ENCODE measurements at places on chromosomes 12 and 14. TPM values are rescaled to one million over a fixed set of nuclear protein-coding genes. Genes with fewer than 3 reads are reported as not detected.

GRCh38 chr12:52587563-52587962, 13.7 kb downstream of the KRT72 start:
- no peak overlapping the region for H3K27ac ChIP-seq
- H3K36me3 ChIP-seq: no peaks in the 10 kb centered on the region
- H3K4me3 ChIP-seq: no peak overlapping the region
- no peaks in the 10 kb centered on the region for H3K4me1 ChIP-seq
- no peaks in the 10 kb centered on the region for H3K27me3 ChIP-seq
- DNase-seq: no peak

PLEKHD1 gene
- 0.76 TPM for total RNA-seq

DNA sequence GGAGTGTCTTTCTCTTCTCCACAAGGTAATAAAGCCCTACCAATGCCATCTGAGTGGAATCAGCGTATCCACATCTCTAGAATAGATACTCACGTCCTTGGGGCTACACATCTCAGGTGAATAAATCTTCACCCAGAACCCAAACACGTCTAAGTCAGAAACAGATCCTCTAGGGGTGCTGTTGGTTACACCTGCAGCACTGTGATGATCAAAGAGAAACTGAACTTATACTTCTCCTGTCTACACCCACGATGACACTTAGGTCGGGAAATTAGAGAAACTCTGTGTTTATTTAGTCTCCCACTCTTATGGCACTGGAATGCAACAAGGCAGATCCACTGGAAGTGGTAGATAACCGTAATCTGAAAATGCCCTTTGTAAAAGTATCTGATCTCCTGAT, 46.2 kb downstream of the WIF1 start:
- H3K27ac ChIP-seq: no peak overlapping the region
- no peak overlapping the region for H3K4me3 ChIP-seq
- no peaks in the 10 kb centered on the region for H3K4me1 ChIP-seq

GRCh38 chr14:95291859-95292542, 27.7 kb downstream of the CLMN start:
- H3K27me3 ChIP-seq: no peaks in the 10 kb centered on the region
- no peaks in the 10 kb centered on the region for H3K4me1 ChIP-seq
- H3K36me3 ChIP-seq: no peaks in the 10 kb centered on the region
- peak; percentile 61 for DNase-seq
- H3K4me3 ChIP-seq: no peak overlapping the region
- peak overlapping the region; percentile 61 for H3K27ac ChIP-seq

DNA sequence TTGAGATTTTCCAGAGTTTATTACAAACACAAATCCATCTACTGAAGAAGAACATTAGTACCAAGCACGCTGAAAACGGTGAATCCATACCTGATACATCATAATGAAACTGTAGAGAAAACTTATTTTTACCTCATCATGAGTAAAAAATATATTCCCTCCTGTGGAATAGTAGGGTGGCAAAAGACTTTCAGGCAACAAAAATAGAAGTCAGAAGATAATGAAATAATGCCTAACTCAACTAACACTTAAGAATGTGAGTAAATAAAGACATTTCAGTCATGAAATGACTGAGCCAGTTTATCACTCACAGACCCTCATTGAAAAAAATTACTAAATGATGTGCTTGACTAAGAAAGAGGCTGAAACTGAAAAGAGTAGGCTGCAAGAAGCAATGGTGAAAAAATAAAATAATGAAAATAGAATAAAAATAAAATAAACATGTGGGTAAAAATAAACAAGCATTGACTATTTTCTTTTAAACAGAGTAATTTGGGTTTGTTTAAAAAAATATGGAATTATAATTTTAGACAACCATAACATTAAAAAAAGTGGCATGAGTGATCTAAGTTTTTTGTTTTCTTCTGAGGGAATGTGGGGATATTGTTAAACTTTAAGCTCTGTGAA, 148.6 kb downstream of the ASCL1 start:
- DNase-seq: no peak
- no peaks in the 10 kb centered on the region for H3K4me1 ChIP-seq
- H3K4me3 ChIP-seq: no peak overlapping the region
- H3K27ac ChIP-seq: no peak overlapping the region
- H3K36me3 ChIP-seq: no peaks in the 10 kb centered on the region
- H3K27me3 ChIP-seq: no peaks in the 10 kb centered on the region

DNA sequence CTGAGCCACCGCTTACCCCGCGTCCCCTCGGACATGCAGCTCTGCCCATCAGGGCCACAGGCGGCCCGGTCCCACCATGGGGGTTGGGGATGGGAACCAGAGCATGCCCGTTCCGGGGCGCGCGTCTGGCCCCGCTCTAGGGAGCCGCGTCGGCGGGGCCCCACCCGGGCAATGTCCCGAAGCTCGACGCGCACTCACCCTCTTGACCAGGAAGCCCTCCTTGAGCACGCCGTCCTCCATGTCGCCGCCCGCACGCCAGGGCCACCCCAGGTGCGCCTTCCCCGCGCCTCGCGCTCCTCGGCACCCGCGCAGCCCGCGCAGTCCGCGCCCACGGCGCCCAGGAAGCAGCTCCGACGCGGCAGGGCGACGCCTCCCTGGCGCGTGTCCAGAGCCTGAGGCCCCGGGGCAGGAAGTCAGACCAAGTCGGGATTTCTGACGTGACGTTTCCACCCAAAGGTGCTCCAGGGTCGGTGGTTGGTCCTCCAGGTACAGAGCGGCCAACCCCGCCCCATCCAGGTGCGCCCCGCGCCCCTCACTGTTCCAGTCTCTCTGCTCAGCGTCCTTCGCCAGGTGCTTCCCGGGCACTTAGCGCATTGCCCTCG, at the start of gene PLEK2:
PLEK2 (minus strand) TSS at position 346 of the 602 bp plus-strand sequence; CDS start at position 240, 106 bp downstream.
- H3K27ac ChIP-seq: no peak within 1 kb of the TSS
- H3K4me3 ChIP-seq: no peak within 1 kb of the TSS
- no peak for DNase-seq
- H3K27me3 ChIP-seq: peaks cover 7% of the 10 kb centered on the region
- no peaks in the 10 kb centered on the region for H3K4me1 ChIP-seq
- H3K36me3 ChIP-seq: no peaks in the 10 kb centered on the region

GRCh38 chr12:662566-663292, 516 bp downstream of the NINJ2 start:
- DNase-seq: no peak
- no peaks in the 10 kb centered on the region for H3K36me3 ChIP-seq
- no peaks in the 10 kb centered on the region for H3K4me1 ChIP-seq
- peak overlapping the region; percentile 76 for H3K27ac ChIP-seq
- H3K4me3 ChIP-seq: peak overlapping the region; percentile 15

- H3K4me1 ChIP-seq: no peaks in the 10 kb centered on the region
- peak overlapping the region; percentile 83 for H3K4me3 ChIP-seq
- H3K36me3 ChIP-seq: no peaks in the 10 kb centered on the region
- DNase-seq: no peak
Measured at GRCh38 chr14:53954551-53955228, 1.9 kb downstream of the BMP4 start.

DNA sequence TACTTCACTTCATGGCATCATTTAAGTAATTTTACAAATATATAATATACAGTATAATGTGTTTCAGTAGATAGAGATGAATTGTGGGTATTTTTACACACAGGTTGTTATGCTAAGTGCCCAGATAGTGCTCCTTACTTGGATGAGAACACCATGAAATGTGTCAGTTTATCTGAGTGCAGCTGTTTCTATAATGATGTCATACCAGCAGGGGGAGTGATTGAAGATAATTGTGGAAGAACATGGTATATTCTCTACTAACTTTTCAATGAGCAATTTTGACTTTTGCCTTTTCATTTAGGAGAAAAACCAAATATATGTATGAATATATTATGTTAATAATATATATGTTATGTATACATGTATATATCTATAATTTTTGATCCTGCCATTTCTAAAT, 221.6 kb downstream of the LRRK2 start:
- H3K27me3 ChIP-seq: no peaks in the 10 kb centered on the region
- no peaks in the 10 kb centered on the region for H3K36me3 ChIP-seq
- no peak overlapping the region for H3K4me3 ChIP-seq
- no peaks in the 10 kb centered on the region for H3K4me1 ChIP-seq
- no peak for DNase-seq

FAM186B gene
- total RNA-seq: not detected

- H3K4me3 ChIP-seq: peak overlapping the region; percentile 35
- peak; percentile 92 for DNase-seq
- H3K27ac ChIP-seq: peak overlapping the region; percentile 98
- no peaks in the 10 kb centered on the region for H3K36me3 ChIP-seq
Measured at GRCh38 chr14:102316743-102317563, 2.6 kb upstream of the ZNF839 start.

TAS2R7 gene
- total RNA-seq: 0.28 TPM

PRMT5 gene
- 78.0 TPM for total RNA-seq

GDF3 gene
- total RNA-seq: not detected

SRRM4 gene
- total RNA-seq: 0.14 TPM

GRCh38 chr14:92660571-92660970, 87.9 kb downstream of the LGMN start:
- H3K27ac ChIP-seq: no peak overlapping the region
- H3K27me3 ChIP-seq: no peaks in the 10 kb centered on the region
- no peaks in the 10 kb centered on the region for H3K36me3 ChIP-seq
- DNase-seq: no peak

GRCh38 chr12:100445081-100445481, 28.6 kb upstream of the NR1H4 start:
- H3K27ac ChIP-seq: no peak overlapping the region
- no peaks in the 10 kb centered on the region for H3K4me1 ChIP-seq
- no peak for DNase-seq

RARG gene
- 65.6 TPM for total RNA-seq

- H3K27ac ChIP-seq: no peak overlapping the region
- H3K4me3 ChIP-seq: no peak overlapping the region
- H3K36me3 ChIP-seq: no peaks in the 10 kb centered on the region
- no peaks in the 10 kb centered on the region for H3K4me1 ChIP-seq
Measured at GRCh38 chr14:63992858-63993257, 140.1 kb downstream of the SYNE2 start.

GRCh38 chr12:99686142-99686541, 38.6 kb downstream of the GARIN6 start:
- H3K36me3 ChIP-seq: no peaks in the 10 kb centered on the region
- DNase-seq: no peak
- H3K27me3 ChIP-seq: no peaks in the 10 kb centered on the region
- H3K4me1 ChIP-seq: no peaks in the 10 kb centered on the region
- no peak overlapping the region for H3K4me3 ChIP-seq

DNA sequence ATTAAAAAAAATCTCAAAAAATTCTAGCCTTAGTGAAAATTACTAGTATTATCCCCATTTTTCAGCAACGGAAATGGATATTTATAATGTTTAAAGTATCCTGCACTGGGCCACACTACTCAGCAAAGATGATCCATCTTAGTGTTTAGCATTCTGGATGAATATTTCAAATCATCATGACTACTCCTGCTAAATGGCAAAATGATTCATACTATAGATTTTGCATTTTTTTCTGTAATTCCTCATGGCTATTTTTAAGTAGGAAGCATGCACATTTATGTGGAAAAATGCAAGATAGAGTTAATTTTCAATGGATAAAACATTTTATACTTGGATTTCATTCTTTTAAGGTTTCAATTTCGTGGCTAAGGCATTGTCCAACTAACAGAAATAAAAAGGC, 59.6 kb downstream of the LRFN5 start:
- no peaks in the 10 kb centered on the region for H3K27me3 ChIP-seq
- no peak overlapping the region for H3K27ac ChIP-seq
- DNase-seq: no peak
- no peak overlapping the region for H3K4me3 ChIP-seq

DLK1 gene
- not detected for total RNA-seq

DNA sequence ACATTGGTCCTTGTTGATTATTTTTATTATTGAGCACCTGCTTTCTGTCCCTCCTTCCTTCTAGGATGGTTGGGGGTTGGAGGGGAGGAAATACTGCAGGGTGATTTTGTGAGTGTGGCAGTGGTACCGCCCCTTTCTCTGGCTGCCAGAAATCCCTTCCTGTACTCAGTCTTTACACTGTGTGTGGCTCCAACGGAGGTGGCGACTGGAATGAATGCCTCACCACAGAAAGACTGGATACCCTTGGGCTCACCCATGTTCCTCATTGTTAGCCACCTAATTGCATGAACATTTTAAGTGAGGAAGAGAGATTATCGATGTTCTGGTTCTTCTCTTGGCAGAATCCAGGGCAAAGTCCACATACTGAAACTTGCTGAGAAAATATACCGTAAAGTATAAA, 272.0 kb upstream of the E2F7 start:
- H3K4me3 ChIP-seq: no peak overlapping the region
- H3K27me3 ChIP-seq: no peaks in the 10 kb centered on the region
- no peaks in the 10 kb centered on the region for H3K4me1 ChIP-seq
- DNase-seq: no peak
- H3K27ac ChIP-seq: no peak overlapping the region

STAC3 gene
- 2.8 TPM for total RNA-seq

DNA sequence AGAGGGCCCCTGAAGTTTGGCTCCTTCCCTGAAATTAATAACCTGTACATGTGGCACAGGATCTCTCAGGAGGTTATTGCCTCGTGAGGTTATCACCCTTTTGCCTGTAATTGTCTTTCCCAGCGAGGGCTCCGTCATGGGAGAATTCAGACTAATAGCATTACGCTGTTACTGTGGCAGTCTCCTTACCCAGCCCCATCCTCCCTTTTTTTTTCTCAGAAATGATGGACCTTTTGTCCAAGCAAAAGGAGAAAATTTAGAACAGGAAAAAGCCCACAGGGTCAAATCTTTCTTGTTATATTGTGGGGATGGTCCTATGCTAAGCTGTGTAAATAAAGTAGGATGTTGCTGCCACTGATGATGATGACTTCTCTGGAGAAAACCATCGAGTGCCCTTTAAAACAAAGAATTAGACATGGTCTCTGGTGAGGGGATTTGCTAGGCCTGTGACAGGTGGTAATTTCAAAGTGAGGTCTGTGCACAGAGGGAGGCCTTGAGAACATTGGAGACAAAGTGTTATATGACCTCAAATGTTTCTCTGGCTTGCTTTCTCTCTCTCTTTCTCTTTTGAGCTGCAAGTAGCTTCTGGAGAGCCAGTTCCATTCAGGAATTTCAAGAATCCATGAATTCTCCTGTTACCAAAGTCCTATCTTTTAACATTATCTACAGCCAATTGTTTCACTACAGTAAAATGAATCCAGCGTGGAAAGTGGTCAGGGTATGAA, 357.2 kb downstream of the BMP4 start:
- H3K4me3 ChIP-seq: no peak overlapping the region
- no peak overlapping the region for H3K27ac ChIP-seq
- DNase-seq: no peak
- no peaks in the 10 kb centered on the region for H3K27me3 ChIP-seq

DNA sequence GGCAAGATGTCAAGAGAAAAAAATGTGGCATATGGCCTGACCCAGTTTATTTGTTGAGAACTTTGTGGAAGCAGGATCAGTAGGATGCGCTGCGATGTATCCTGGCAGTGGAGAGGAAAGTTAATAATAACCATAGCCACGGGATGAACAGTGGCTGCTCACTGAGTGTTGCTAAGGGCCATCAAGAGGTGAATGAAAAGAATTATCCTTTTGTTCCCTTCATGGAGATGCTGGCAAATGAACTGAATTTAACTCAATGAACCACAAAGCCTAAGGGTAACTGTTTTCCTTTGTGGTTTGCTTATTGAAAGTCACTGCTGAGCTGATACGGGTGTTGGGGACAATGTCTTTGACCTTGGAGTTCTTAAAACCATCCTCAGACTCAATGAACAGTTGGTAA, 476.5 kb downstream of the APAF1 start:
- H3K4me1 ChIP-seq: no peaks in the 10 kb centered on the region
- no peaks in the 10 kb centered on the region for H3K27me3 ChIP-seq
- no peaks in the 10 kb centered on the region for H3K36me3 ChIP-seq
- H3K27ac ChIP-seq: no peak overlapping the region

Data from uterus (tissue), 4 donors.